ENCODE measurements at places on chromosomes 4 and X.
A peak's percentile ranks its signal among the peaks of the same experiment; 100 is the strongest.

GRCh38 chr4:1544861-1545281 is 138.6 kb upstream of the NKX1-1 start:
- DNase-seq, result no peak

- DNase-seq, result no peak
Measured at GRCh38 chrX:87687703-87688102, 170.1 kb downstream of the KLHL4 start.

DNA sequence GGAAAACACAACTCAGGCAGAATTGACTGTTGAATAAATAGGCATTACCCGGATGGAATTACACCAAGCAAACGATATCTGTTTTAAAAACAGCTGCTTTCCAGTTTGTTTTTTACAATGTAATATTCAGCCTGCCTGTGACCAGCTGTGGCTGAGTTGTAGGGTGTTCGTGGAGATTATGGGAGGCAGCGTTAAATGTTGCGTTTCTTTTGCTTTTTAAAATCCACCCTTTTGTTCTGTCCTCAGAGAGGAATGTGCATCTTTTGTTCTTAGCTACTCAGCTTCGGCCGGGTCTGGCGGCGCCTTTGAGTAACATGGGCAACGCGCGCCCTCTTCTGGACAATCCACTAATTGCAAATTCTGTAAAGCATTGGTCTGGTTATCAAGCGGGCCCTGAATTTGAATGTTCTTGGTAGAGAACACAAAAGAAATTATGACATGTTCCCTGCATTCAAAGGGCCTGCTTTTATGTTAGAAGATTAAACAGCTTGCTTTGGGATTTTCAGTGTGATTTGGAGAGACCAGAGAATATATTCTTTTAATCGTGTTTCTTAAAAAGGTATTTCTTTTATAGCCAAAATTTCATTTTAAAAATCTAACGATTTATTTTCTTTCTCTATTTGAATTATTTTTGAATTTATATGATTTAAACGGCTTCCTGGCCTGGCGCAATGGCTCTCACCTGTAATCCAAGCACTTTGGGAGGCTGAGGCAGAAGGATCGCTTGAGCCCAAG is 76.3 kb upstream of the TRIM2 start:
- DNase-seq, result peak; percentile 79

- DNase-seq, result no peak
Measured at GRCh38 chrX:44462850-44463249, 79.8 kb downstream of the FUNDC1 start.

- no peak for DNase-seq
Measured at GRCh38 chr4:136198358-136198757, 1333.9 kb downstream of the PCDH18 start.

DNA sequence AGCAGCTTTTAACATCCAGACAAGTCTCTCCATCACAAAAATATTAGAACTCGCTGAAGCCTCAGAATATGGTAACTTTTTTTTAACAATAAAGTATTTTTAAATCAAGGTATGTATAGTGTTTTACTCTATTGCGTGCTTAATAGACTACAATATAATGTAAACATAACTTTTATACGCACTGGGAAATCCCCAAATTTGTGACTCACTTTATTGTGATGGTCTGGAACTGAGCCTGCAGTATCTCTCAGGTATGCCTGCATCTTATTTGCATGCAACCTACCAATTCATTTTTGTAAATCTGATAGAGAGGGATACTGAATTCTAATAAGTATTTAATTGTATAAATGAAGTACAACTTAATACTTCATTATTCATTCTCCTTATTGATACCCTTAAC is 823.5 kb downstream of the ADGRL3 start:
- DNase-seq, result no peak

DNA sequence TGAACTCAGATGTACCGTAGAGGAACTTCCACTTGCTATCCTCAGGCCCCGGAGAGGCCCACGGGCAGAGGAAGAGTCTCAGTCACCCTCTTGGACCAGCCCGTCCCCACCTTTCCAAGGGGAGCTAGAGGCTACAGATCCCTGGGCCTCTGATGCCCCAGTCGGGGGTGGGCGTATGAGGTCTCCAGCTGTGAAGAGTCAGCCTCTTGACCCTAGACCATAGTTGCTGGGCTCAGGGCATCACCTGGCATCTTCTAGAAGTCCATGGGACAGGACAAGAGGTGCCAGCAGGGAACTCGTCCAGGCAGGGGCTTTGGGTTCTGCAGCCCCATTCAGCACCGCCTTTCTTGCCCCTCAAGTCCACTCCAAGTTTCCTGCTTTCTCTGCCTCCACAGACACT is 11.6 kb downstream of the SASH3 start:
- DNase-seq, result no peak

- no peak for DNase-seq
Measured at GRCh38 chr4:150384249-150384648, 197.7 kb upstream of the MAB21L2 start.

GRCh38 chrX:56563231-56564161 is at the start of gene UBQLN2:
Gene UBQLN2 (plus strand): TSS chrX:56563627. CDS start chrX:56563874, 247 bp downstream.
- peak; percentile 84 for DNase-seq

GRCh38 chr4:117328333-117328732 is 243.0 kb upstream of the TRAM1L1 start:
- no peak for DNase-seq

DNA sequence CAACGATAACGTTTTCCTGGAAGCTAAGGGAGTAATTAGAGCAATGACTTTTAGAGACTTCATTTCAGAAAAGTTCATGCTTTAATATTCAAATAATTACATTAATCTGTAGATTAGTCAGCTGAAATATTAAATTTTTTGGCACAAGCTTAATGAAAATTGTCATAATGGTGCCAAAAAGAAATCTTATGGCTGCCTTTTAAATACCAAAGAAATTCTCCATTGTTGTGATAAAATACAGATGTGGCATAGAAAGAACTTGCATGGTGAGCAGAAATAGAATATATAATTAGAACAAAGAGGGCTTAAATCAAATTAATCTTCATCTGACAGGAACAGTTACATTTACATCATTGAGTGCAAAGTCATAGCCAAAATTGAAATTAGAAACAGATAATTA is 263.5 kb downstream of the AFF2 start:
- no peak for DNase-seq

DNA sequence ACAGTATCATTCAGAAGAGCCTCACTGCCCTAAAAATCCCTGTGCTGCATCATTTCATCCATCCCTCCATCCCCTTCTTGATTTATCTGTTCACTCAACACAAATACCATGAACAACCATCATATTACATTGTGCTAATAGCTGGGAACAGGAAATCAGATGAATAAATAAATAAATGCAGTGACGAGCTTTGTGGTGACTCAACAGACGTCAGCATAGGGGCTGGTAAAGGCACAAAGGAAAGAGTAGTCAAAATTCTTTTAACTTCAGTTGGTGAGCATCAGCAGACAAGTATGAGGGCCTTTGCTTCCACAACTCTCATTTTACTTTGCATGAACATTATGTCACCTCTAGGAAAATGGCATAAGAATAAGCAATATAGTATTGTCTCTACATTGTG is 65.5 kb downstream of the EDNRA start:
- DNase-seq, result peak; percentile 95

- DNase-seq, result no peak
Measured at GRCh38 chrX:103400931-103401330, 24.6 kb downstream of the BEX3 start.

DNA sequence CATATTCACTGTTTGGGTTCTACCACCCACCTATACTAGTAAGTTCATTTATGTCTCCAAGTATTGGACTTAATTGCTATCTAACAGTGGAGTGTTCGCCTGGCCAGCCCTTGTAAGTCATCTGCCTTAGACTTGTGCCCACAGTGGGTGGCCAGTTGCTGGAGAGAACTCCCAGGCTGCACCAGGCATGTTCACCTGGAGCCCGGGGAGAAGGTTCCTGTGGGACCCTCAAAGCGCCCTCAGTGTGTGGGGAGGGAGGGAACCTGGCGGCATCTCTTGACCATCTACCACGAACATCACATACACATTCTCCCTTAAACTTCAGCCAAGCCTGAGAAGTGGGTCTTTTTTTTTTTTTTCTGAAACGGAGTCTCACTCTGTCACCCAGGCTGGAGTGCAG is 138.1 kb downstream of the CPZ start:
- no peak for DNase-seq

GRCh38 chr4:118313098-118313497 is 39.7 kb downstream of the PRSS12 start:
- peak; percentile 51 for DNase-seq

GRCh38 chr4:105128208-105128607 is 18.5 kb upstream of the TET2 start:
- DNase-seq, result no peak

- DNase-seq, result no peak
Measured at GRCh38 chr4:81732980-81733379, 261.3 kb upstream of the RASGEF1B start.

DNA sequence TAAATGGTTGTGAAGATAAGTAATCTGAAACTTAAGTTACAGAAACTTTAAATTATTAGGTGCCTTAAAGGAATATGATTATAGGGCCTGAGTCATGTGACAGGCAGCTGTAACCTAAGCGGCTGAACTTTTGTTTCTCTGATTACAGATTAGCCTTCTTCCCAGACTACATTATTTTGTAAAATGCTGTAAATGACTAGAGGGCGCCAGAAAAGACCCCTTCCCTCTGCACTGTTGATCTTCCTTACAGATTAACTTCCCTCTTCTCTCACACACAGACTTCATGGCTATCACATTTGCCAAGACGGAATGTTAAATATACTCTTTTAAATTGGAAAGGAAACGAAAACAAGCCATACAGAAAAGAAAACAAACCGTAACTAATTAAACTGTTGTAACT is 96.6 kb downstream of the EVC2 start:
- peak; percentile 5 for DNase-seq

GRCh38 chr4:9867751-9868425 is 86.5 kb downstream of the DRD5 start:
- DNase-seq, result no peak

DNA sequence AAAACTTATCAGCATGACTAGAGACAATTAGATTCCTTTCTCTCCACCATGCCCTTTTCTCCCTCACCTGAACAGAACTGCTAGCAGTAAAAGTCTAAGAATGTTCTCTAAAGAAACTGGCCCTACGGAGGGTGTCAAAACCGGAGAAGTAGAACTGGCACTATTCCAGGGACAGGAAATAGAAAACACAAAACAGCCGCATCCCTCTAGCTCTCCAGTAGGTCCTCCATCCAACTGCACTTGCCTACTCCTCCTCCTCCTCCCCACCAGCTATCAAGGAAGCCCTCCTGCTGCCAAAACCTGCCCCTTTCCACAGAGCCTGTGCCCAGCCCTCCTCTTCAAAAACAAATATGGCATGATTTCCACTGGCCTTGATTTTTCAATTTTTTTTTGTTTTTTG is 28.4 kb downstream of the FUNDC1 start:
- DNase-seq, result no peak

GRCh38 chr4:15682242-15683142 is 865 bp downstream of the FAM200B start:
- peak; percentile 36 for DNase-seq

GRCh38 chr4:158996669-158997074 is 106.2 kb upstream of the RAPGEF2 start:
- peak; percentile 98 for DNase-seq

DNA sequence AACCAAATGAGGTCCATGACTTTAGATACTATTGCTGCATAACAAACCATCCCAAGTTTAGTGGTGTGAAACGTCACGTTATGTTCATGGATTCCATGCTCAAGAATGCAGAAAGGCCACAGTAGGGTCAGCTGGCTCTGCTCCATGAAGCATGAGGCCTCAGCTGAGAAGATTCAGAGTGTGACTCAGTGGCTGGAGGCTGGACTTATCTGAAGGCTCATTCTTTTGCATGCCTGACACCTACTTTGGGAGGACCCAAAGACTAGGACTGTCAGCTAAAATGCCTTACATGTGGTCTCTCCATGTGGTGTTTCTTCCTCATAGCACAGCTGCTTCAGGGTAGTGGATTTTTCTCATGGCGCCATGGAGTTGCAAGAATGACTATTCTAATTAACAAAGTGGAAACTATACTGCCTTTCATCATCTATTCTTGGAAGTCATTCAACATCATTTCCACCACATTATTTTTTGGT is 11.5 kb upstream of the CCDC149 start:
- DNase-seq, result peak; percentile 100

DNA sequence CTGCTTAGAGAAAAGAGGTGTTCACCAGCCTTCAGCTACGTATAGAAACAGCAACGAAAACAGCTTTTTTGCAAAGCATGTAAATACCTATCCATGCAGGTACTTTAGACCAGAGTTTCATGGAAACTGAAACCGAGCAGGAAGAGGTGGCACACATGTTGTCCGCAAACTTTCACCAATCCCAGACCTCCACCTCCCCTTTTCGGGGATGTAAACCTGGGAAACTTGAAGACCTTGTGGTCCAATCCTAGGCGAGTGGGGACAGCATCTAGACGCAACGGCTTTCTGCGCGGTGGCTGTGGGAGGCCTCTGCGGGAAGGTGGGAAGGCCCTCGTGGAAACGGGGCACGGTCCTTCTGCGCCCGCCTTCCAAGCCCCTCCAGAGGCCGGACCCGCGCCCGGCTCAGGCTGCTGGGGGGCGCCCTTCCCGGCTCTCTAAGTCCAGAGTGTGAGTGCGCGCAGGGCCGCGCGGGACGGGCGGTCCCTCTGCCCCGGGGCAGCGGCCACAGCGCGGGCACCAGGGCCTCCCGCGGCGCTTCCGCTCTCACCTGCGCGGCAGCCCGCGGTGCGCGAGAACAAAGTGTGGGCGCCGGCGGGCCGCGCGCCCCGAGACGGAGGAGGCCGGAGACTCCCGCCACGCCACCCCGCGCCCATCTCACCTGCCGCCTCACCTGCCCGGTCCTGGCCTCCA is 830 bp upstream of the SHROOM2 start:
- DNase-seq, result no peak

- no peak for DNase-seq
Measured at GRCh38 chr4:148216866-148217814, 225.1 kb downstream of the NR3C2 start.

DNA sequence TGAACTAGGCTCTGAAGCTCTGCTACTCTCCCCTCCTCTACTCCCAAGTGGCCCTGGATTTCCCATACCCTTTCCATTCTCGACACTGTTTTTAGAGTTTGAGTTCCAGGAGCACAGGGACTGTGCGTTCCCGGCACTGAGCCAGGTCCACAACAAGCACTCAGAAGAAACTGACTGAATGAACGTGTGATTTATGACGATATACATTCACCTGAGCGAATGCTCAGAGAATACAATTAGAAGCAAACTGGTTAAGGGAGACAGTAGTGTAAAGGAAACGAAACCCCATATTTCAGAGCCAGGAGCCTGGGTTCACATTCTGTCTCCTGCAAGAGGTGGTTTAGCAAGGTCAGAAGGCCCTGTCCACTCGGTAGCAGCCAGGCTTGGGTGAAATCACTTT is 1.4 kb upstream of the KIAA0232 start:
- DNase-seq, result no peak

GRCh38 chrX:64894454-64895038 is 81.7 kb downstream of the ZC4H2 start:
- DNase-seq, result no peak

- no peak for DNase-seq
Measured at GRCh38 chr4:3314706-3315260, 22.0 kb downstream of the RGS12 start.

DNA sequence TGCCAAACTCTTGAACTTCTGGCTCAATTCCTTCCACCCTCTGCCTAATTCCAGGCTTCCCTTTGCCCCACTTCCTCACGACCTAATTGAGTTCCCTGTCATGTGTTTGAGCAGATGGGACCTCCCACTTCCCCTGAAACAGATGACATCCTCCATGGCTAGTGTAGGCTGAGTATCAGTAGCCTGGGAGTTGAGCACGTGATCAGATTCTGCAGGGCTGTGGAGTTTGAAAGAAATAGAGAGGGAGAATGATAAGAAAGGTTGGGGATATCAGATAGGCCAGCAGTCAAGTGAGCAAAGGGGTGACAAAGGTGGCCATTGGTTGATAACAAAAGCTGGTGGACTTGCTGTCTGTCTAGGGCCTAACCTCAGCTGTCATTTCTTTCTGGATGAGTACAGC is 18.8 kb upstream of the NWD2 start:
- DNase-seq, result no peak

Data from fibroblast of skin of right biceps (primary cell).